GM12865 (cell line): ENCODE measurements at places on chromosomes 12 and 14.

GRCh38 chr12:76587428-76588178, 28.0 kb upstream of the OSBPL8 start:
- no peak for DNase-seq

- no peak for DNase-seq
Observed at GRCh38 chr14:54120260-54120659, 163.6 kb upstream of the BMP4 start.

- no peak for DNase-seq
Observed at GRCh38 chr14:61203081-61203753, 77.9 kb downstream of the TMEM30B start.

DNA sequence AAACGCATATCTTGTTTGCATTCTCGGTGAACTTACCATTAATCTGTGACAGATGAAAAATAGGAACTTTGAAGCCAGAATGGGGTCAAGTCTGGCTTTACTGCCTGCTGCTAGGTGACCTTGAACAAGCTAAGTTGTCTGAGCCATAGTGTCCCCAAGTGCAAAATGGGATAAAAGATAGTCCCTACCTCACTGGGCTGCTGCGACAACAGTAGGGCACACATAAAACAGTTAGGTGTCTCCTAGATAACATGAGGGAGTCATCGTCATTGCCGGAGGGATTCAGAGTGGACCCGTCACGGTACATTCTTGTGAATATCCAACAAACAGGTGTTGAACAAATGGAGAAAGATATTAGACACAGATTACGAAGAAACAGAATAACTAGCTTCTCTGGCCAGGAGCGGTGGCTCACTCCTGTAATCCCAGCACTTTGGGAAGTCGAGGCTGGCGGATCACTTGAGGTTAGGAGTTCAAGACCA, 71.2 kb downstream of the NINJ2 start:
- no peak for DNase-seq

DNA sequence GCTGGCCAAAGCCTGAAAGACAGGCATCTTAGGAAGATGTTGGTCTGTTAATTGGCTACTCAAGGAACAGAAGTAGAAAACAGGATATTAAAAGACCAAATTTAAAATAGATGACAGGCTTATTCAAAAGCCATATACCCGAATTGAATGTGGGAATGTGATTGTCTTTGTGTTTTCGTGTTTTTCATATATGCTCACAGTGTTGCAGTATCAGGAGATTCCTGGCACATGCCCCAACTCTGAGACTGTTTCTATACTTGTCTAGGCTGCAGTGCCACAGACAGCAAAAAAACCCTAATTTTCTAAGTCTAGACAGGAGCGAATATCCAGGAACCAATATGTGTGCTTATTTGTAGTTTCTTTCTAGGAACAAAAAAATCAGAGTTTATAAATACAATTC, 57.4 kb upstream of the KRR1 start:
- DNase-seq: no peak

DNA sequence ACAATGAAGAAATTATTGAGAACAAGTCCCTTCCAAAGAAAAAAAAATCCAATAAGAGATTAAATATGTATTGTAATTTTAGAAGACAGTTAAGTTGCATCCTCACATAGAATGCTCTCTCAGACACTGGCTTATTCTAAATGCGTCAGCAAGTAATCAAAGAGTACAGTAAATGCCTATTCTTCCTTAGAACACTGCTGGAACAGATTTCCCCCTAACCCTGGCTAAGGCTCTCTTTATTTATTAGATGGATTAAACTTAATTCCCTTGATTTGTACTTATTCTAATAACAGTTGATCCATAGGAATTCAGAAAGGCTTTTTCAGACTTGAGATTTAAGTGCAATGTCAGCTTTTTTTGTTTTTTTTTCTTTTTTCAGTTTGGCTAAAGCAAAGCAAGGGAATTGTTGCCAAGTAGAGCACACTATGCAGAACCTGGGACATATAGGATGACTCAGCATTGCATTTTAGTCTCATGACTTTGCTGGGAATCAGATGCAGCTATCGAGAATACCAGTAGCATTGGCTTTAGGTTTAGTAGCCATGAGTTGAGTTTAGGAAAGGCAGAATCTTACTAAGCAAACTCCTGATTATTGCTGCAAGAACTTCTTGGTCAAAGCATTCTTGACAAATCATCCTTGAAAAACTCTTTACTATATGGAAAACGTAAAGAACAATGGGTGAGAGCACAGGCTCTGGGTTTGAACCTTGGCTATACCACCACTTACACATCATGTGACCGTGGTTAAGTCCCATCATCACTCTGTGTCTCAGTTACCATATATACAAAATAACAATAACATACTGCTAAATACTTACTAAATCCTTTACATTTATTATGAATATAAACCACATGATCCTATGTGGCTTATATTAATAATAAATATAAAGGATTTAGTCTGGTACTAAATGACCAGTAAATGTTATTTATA, 26.7 kb downstream of the MED21 start:
- DNase-seq: no peak

- no peak for DNase-seq
Observed at GRCh38 chr12:49440035-49440434, 72.8 kb downstream of the SPATS2 start.

DNA sequence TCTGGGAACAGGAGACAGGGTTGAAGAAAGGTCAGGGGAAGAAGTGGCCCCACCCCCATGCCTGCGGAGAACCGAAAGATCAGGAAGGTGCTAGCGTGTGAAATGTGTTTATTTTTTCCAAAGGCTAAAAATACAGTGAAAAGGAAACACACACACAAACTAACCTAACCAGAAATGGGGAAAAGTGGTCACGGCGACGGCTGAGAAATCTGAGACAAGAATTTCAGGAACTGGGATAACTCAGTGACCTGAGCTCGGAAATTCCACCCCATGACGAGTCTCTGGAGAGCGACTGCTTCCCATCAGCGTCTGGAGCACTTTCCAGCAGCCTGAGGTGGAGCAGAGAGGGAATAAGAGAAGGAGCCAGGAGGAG, 16.6 kb upstream of the RND1 start:
- DNase-seq: no peak

GRCh38 chr12:47767216-47767724, 5.8 kb upstream of the SLC48A1 start:
- DNase-seq: peak; percentile 85

DNA sequence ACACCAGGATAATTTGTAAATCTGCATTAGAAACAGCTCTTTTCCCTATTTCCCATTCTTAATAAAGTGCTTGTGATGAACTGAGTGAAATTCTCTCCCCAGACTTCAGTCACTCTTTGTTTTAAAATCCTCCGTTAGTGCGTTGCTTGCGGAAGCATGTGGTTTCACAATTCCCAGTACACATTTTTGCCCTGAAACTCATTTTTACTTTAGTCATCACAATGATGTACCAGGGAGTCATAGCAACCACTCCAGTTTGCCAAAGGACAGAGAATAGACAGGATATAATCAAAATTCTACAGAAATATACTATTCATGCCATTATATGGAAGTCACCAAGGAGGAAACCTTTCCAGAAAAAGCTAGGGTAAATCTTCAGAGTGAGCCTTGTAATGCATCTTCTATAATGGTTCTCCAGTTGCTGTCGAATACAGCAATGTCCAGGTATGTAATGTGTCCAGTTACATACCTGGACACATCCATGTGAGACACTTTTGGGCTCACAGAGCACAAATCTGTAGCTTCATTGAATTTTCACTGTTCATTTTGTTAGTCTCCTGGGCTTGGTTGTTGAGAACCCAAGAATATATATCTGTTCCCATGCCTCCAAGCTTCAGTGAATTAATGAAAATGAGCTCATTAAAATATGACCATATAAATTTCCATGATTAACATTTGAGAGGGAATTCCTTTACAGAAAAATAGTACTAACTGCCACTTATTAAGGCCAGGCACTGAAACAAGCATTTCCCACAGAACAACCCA, 57.8 kb downstream of the GPR135 start:
- no peak for DNase-seq

DNA sequence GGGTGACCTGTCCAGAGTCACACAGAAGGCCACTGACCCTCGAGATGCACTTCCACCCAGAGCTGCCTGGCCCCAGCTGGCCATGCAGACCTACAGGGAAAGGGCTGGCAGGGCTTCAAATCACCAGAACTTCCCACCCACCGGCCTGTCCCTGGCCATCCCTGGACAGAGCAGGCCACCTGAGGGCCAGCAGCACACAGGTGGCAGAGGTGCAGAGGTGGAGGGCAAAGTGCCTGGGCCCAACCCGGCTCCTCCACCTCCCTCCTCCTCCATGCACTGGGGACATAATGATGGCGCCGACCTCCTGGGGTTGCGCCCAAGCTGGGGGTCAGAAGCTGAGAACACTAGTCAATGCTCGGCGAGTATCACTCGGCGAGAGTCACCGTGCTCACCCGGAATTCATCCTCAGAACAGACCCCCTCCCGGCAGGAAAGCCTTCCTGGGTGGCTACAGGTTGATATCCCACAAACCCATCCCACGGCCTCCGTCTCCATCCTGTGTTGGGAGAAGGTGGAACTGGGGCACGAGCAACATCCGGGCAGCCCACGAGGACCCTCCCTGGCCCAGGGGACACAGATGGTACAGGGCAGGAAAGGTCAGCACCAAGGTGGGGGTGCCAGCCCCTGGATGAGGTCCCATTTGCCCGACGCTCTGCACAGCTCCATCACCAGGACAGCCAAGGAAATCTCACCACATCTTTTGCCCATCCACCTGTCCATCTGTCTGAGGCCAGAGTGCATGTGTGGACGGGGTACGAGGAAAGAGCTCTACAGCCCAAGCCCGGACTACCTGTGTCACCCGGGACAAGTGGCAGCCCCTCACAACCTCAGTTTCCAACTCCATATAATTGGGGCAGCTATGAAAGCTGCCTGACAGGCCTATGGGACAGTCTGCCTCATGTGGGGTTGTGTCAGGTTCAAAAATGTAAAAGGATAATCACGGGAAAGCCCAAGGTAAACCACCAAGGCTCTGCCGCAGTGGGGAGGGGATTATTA, 10.8 kb downstream of the BEGAIN start:
- DNase-seq: no peak

GRCh38 chr12:25957793-25958427, 572 bp upstream of the RASSF8 start:
- DNase-seq: peak; percentile 5

DNA sequence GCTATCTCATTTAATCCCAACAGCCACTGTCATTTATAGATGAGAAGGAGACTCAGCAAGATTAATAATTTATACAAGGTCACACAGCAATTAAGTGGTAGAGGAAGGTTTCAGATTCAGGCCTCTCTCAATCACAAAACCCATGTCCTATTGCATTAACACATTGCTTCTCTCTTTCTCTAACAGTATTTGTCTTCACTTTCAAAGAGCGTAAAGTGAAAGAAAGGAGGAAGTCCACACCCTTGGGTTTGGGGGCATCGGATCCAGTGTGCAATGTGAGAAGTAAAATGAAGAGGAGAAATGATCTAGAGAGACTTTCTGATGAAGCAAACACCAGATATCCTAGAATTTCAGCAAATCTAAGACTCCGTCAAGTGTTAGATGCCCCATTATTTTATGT, 7.0 kb upstream of the VRK1 start:
- DNase-seq: no peak

DNA sequence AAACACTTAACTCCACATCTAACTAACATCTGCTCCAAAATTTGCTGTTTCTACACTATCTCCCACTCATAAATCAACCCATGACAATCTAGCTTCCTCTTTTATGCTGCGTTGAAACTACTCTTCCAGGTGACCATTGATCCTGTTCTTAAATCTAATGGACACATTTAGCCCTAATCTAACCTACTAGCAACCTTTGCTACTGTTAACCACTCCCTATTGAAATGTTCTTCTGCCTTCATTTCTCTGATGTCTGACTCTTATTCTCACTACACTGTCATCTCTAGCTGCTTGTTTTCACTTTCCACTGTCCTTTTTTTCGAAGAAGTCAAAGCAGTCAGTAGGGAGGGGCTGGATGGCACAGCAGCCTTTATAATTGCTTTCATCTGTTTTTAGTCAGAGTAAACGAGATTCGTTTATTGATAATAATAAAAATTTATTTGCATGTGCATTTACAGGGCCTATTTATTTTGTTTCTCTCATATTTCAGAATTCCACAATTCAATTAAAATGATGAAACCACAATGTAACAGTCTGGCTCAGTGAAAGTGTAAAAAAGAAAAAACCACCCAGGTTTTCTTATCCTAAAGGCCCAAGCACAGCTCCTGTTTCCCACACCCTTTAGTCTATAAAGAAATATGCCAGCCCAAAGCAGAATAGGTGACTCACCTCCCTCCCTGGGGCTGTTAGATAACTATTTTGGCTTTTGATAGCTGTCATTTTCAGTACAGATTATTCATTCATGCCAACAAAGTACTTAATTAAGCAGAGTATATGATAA, 44.9 kb downstream of the ATP2B1 start:
- peak; percentile 44 for DNase-seq

GRCh38 chr14:88198446-88198845, 124.6 kb downstream of the KCNK10 start:
- DNase-seq: no peak

DNA sequence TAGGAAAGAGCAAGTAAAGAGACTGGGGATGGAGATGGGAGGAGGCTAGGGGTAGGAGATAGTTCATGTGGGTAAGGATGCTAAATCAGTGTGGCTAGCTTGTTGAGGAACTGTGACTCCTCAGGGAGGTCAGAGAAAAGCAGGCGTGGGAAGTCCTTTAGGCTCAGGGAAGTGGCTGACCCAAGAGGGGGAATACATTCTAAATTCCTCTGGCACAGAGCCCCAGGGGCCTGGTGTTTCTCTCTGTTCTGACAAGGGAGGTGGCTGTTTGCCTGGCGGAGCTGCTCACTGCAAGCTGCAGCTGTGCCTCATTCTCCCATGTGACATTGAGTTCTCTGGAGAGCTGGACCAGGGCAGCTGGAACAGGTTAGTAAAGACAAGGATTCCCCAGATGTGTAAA, 152.2 kb upstream of the SLC38A2 start:
- no peak for DNase-seq

DNA sequence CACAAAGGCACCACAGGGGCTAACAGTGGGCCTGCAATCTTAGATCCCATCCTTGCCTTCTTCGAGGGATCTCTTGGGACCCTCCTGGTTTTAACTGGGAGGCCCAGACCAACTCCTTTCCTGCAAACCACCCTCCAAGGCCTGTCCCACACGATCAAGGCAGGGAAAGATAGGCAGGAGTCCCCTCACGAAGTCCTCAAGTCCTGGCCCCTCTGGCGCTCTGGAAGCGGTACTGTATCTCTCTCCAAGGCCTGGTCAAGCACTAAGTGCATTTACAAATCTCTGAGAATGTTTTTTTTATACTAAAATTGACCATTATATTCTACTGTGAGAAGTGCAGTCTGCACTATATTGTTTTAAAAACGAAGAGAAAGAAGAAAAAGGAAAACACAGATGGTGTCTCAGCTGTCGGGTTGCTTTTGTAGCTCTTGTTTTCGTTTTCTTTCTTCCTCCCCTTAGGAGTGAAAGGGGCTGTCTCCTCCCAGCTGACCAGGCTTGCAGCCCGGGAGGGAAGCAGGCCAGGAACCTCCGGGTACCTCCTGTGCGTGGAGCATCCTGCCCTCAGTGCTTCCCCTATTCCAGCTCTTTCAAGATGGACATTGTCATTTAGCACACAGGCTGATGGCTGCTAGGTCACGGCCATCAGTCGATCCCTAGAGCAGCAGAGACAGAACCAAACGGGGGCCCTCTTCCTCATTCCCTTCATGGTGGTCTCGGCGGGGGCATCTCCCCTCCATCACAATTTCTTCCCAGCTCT, 56.7 kb downstream of the FAM222A start:
- DNase-seq: no peak

GRCh38 chr12:29858270-29858786, 74.6 kb upstream of the TMTC1 start:
- DNase-seq: no peak

GRCh38 chr12:33605757-33606156, 166.1 kb upstream of the SYT10 start:
- peak; percentile 14 for DNase-seq

GRCh38 chr12:473863-474577, 14.3 kb downstream of the B4GALNT3 start:
- DNase-seq: no peak
